Activated T-cell treated with anti-CD3 and anti-CD28 coated beads, Interleukin-2, amount 50 U/mL, for 72 hours (primary cell): ENCODE measurements at places on chromosomes 7 and 10. TPM values are rescaled to one million over a fixed set of nuclear protein-coding genes. Genes with fewer than 3 reads are reported as not detected.

- no peak for DNase-seq
Observed at GRCh38 chr7:43463401-43463980, 119.4 kb upstream of the STK17A start.

GRCh38 chr10:11950325-11951018 lies 92.1 kb downstream of the UPF2 start:
- no peak for DNase-seq

- no peak for DNase-seq
Observed at GRCh38 chr7:143439866-143440265, 3.4 kb upstream of the TAS2R60 start.

Gene FANK1
- total RNA-seq, result 1.1 TPM

Gene OLAH
- 3.8 TPM for total RNA-seq

Gene CASTOR2
- total RNA-seq, result 5.6 TPM

Gene ACSM6
- total RNA-seq, result not detected
